Gastrocnemius medialis (tissue), 4 donors: ENCODE measurements at places on chromosomes 1 and 21. TPM values are rescaled to one million over a fixed set of nuclear protein-coding genes. Genes with fewer than 3 reads are reported as not detected.

The FCRL5 gene
- not detected for total RNA-seq

The ATAD3C gene
- not detected for total RNA-seq

The DENND2C gene
- total RNA-seq, result 14.5 TPM

DNA sequence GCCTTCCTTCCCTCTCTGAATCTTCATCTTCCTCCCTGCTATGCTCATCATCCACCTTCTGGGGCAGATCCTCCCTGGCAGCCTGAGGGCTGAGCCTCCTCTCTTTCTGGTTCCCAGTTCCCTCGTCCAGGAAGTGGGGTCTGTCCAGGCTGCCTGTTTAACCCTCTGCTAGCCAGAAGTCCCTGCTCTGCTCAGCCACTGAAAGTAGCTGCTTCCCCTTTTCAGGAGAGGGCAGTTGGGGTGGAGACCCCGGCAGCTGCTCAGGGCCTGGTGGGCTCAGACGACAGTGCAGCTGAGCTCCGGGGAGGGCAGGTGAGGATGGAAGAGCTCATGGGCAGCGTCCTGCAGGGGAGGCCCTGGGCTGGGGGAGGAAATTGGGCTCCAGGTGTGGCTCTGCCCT lies 43.1 kb upstream of the ETV3 start:
- DNase-seq, result no peak

GRCh38 chr21:35041881-35042280 lies 7.2 kb downstream of the RUNX1 start:
- DNase-seq, result no peak

GRCh38 chr1:172390301-172390682 lies 30.2 kb upstream of the C1orf105 start:
- no peak for DNase-seq

- DNase-seq, result peak; percentile 84
Observed at GRCh38 chr1:33255347-33256220, 708 bp upstream of the ZNF362 start.

- DNase-seq, result no peak
Observed at GRCh38 chr1:29513357-29513756, 277.0 kb downstream of the PTPRU start.
